ENCODE measurements at places on chromosomes 3 and 15. TPM values are rescaled to one million over a fixed set of nuclear protein-coding genes. Genes with fewer than 3 reads are reported as not detected.

Gene LTF
- total RNA-seq = 0.09 TPM

Gene ZNF710
- 11.1 TPM for total RNA-seq

Gene ITPKA
- 0.66 TPM for total RNA-seq

Gene PRSS50
- not detected for total RNA-seq

Gene IQCF5
- not detected for total RNA-seq

Gene A4GNT
- not detected for total RNA-seq

Gene GPR149
- not detected for total RNA-seq

Gene CLRN1
- not detected for total RNA-seq

Gene SLC28A1
- not detected for total RNA-seq

Gene OSTN
- total RNA-seq = not detected

Gene CFAP100
- total RNA-seq = not detected

Gene KLF13
- total RNA-seq = 22.2 TPM

Gene SLC9C1
- total RNA-seq = 0.09 TPM

Gene GCNT3
- not detected for total RNA-seq

Gene THSD4
- 20.1 TPM for total RNA-seq

Gene LRRC31
- total RNA-seq = not detected

Gene TMC3
- not detected for total RNA-seq

Gene ANKDD1A
- total RNA-seq = 2.7 TPM

Gene CRTAP
- total RNA-seq = 187 TPM

Gene CDCP1
- 5.1 TPM for total RNA-seq

Gene SEMA3G
- total RNA-seq = 27.2 TPM

Gene FEZF2
- not detected for total RNA-seq

Gene CPA3
- total RNA-seq = 3.1 TPM

Gene NEIL1
- 9.4 TPM for total RNA-seq

Gene INSYN1
- total RNA-seq = 0.56 TPM

Gene PLSCR1
- total RNA-seq = 27.1 TPM

Gene AHSG
- total RNA-seq = not detected

Gene CPB1
- total RNA-seq = not detected

Gene UCN2
- total RNA-seq = not detected

Gene BRK1
- total RNA-seq = 151 TPM

Gene MYZAP
- total RNA-seq = 4.2 TPM

Gene GPR27
- not detected for total RNA-seq

Gene ITIH3
- total RNA-seq = not detected

Gene FBXW12
- not detected for total RNA-seq

Gene REC114
- total RNA-seq = not detected

Gene ZNF774
- total RNA-seq = 1.0 TPM

Gene CHL1
- total RNA-seq = not detected

Gene PLCB2
- total RNA-seq = 2.0 TPM
